A549 treated with ZK216348 at 1 μM for 4 hours (cell line): ENCODE measurements at places on chromosomes 3 and 15. TPM values are rescaled to one million over a fixed set of nuclear protein-coding genes. Genes with fewer than 3 reads are reported as not detected.

ACKR2 gene
- 0.18 to 0.23 TPM in 2 of 5 replicates, not detected in the others for total RNA-seq

STRIT1 gene
- total RNA-seq = not detected in 5 replicates

KCNAB1 gene
- not detected in 5 replicates for total RNA-seq

HMCES gene
- 39.4 to 45.5 TPM (median 40.0 TPM) in 5 replicates for total RNA-seq

DZIP1L gene
- 6.6 to 11.4 TPM (median 8.4 TPM) in 5 replicates for total RNA-seq

TRPC1 gene
- 3.5 to 9.2 TPM (median 8.3 TPM) in 5 replicates for total RNA-seq

EFHB gene
- 0.53 to 1.6 TPM (median 0.75 TPM) in 5 replicates for total RNA-seq

MKRN2OS gene
- total RNA-seq = not detected in 5 replicates

CHRD gene
- total RNA-seq = 0.07 to 0.42 TPM (median 0.15 TPM) in 5 replicates

SLC9C1 gene
- total RNA-seq = not detected in 5 replicates

PLSCR2 gene
- total RNA-seq = not detected in 5 replicates

SRGAP3 gene
- total RNA-seq = 0.49 to 0.98 TPM (median 0.79 TPM) in 5 replicates

CERS3 gene
- total RNA-seq = not detected in 5 replicates

CCDC71 gene
- total RNA-seq = 11.2 to 15.5 TPM (median 13.2 TPM) in 5 replicates

PDZRN3 gene
- not detected in 5 replicates for total RNA-seq

ZPLD1 gene
- total RNA-seq = 0.04 to 0.05 TPM in 2 of 5 replicates, not detected in the others

LDHAL6B gene
- not detected in 5 replicates for total RNA-seq

TPRG1 gene
- 0.09 to 0.40 TPM (median 0.25 TPM) in 4 of 5 replicates, not detected in the other for total RNA-seq

BNC1 gene
- 0.45 to 0.88 TPM (median 0.53 TPM) in 5 replicates for total RNA-seq

ST8SIA2 gene
- 0.25 to 1.3 TPM (median 0.53 TPM) in 5 replicates for total RNA-seq

CSTA gene
- total RNA-seq = 0.71 to 1.5 TPM (median 0.88 TPM) in 5 replicates

CCR2 gene
- total RNA-seq = not detected in 5 replicates

CCDC54 gene
- total RNA-seq = not detected in 5 replicates

PPM1L gene
- 0.20 to 0.88 TPM (median 0.49 TPM) in 5 replicates for total RNA-seq

CNTN6 gene
- not detected in 5 replicates for total RNA-seq

EFCAB12 gene
- 0.33 to 1.1 TPM (median 0.64 TPM) in 5 replicates for total RNA-seq

GOLGA8J gene
- total RNA-seq = not detected in 5 replicates
